ENCODE measurements at places on chromosomes 2 and 18.

DNA sequence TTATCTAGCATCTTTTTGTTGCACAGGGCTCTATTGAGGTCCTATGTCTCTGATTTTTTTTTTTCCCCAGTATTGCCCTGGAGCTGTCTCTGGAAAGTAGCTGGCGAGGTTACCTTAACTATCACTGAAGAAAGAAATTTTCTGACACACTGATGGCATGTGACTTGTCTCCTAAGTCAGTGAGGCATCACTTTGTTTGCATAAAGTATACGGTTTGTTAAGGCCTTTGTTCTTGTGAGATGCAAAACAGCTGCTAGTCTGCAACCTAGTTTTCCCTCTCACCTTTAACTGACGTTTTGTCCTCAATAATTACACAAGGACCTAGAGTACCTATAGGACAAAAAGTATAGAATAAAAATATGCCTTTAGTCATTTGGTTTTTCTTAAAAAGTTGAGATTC, 41.8 kb downstream of the UBXN4 start:
- no peak for ATAC-seq

GRCh38 chr2:239397931-239398471, 2.8 kb downstream of the HDAC4 start:
- ATAC-seq, result no peak

DNA sequence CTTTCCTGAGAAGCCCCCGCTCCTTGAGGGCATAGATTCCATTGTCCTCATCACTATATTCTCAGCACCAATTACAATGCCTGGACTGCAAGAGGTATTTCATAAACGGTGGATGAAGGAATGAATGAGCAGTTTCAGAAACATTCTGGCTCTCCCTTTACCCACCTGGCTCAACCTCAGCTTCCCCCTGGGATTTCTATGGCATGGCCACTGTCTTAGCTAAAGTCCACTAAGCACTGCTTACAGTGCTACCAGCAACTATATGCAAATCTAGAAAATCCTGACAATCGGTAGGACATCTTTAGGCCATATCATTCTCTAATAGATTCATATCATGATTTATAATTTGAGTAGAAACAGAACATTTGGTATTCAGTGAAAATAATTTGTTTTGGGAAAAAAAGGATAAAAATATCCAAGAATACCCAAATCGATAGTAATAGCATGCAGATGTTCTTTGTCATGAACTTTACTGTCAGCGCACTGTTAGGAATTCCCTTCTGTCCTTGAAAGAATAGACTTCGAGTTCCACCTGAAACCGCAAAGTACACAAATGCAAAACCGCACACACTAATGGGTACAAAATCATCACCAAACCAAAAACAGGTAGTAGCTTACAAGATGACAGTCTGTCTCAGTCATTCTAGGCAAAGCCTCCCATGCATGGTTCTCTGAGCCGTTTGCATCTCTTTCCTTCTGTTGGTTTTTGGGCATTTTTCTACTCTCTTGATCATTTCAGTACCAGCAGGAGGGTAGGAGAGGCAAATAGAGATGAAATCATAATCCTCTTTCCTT, 303.6 kb upstream of the ID2 start:
- peak; percentile 82 for ATAC-seq

GRCh38 chr2:68438455-68439303, 28.4 kb downstream of the FBXO48 start:
- ATAC-seq, result no peak

GRCh38 chr2:46780411-46780800, 135.2 kb downstream of the MCFD2 start:
- no peak for ATAC-seq

GRCh38 chr18:51425475-51425874, 228.0 kb upstream of the MEX3C start:
- peak; percentile 71 for ATAC-seq

DNA sequence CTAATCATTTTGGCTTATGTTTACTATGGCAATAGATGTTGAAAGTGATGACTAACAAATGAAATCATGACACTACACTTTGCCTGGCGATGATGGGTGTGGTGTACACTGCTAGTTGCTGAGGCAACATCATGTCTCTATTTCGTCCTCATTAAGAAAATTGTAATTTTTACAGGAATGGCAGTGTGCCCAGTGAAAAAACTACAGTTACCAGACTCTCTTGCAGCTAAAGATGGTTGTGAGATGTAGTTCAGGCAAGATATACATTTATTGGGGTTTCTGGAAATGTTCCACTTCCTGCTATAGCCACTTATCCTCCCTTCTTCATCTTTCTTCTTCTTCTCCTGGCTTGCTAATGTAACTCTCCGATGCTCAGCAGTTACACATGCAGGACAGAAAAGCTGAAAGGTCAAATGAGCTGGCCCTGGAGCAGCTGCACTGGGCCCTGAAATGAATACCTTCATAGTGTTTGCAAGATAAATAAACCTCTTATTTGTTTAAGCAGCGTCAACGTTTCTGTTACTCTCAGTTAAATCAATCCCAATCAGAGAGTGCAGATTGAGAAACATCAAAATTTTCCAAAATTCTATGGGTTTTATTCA, 46.0 kb downstream of the SOCS6 start:
- ATAC-seq, result no peak

DNA sequence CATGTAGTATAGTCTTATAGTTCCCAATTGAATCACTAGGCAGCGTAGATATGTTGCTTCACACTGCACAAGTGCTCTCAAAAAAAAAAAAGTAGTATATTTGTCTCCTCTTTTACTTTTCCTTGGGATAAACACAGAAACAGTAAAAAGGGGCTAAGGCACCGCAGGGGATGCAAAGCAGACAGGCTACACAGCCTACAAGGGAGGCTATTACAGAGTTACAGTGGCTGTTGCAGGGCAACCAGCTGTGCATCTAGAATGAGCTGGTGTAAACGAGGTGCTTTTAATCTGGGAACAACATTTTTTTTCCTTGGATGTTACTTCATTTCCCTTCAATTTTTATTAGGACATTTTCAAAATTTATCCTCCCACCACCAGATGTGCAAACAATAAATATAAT, 1934.7 kb upstream of the CELF4 start:
- no peak for ATAC-seq

- no peak for ATAC-seq
These were observed 270.6 kb downstream of the C1D start for GRCh38 chr2:67792191-67792590.

DNA sequence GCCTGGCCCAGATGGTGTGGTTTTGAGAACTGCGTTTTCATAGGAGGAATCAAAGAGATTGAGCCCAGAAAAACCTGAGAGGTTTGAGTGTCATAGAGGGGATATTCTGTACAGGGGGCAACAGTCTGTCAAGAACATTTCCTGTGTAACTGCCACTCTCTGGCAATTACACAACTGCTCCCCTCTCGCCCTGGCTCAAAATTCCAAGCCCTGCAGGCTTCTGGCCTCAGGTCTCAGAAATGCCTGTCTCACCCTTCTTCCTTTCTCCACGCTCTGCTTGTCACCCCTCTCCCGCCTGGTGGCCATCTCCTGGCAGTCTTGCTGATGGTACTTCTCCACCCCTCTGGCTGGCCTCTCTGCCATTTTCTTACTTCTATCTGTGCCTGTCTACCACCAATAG, 4.0 kb downstream of the VAMP5 start:
- ATAC-seq, result no peak

DNA sequence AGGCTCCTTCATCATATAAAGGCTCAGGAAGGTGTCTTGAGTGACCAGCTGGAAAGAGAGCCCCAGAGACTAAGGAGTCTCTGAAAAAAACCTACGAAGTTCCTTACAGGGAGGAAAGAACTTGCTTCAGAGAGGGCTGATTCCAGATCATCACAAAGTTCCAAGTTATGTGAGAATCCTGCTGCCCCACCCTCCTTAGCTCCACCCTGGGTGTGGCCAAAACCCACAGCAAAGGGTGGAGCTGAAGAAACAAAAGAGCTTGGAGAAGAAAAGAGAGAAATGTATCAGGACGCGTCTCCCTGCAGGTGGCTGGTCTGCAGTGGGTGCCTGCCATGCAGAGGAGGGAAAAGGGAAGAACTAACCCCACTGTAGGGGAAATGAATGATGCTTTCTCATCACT, 32.8 kb upstream of the ZNF396 start:
- ATAC-seq, result no peak

DNA sequence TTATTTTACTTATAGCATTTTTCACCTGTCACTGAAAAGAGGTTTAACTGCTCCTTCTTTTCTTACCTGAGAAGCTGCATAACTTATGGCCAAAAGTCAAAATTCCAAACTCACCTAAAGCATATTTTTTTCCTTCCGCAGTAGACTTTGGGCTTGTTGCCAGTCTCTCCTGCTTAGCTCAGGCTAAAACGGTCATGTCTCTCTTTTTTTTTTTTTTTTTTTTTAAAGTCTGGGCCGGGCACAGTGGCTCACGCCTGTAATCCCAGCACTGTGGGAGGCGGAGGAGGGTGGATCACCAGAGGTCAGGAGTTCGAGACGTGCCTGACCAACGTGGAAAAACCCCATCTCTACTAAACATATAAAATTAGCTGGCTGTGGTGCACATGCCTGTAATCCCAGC, 113.5 kb downstream of the RTN4 start:
- ATAC-seq, result no peak

GRCh38 chr2:241906826-241907570, 37.5 kb downstream of the RTP5 start:
- ATAC-seq, result no peak

DNA sequence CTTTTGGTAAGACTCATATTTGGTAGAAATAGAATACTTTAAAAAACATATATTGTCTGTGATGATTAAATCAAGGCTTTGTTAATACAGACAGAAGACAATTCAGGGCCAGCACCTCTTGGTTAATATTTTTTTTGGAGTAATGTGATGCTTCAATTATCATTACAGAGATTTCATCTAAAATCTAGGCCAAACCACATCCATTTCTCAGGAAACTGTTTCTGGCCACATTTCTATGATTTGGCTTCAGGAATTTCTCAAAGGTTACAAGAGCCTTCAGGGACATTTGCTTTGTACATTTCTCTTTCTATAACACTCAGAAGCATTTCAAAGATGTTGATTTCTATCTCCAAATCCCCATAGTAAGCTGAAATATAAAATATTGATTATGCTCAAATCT, 614.9 kb downstream of the LRP1B start:
- no peak for ATAC-seq

DNA sequence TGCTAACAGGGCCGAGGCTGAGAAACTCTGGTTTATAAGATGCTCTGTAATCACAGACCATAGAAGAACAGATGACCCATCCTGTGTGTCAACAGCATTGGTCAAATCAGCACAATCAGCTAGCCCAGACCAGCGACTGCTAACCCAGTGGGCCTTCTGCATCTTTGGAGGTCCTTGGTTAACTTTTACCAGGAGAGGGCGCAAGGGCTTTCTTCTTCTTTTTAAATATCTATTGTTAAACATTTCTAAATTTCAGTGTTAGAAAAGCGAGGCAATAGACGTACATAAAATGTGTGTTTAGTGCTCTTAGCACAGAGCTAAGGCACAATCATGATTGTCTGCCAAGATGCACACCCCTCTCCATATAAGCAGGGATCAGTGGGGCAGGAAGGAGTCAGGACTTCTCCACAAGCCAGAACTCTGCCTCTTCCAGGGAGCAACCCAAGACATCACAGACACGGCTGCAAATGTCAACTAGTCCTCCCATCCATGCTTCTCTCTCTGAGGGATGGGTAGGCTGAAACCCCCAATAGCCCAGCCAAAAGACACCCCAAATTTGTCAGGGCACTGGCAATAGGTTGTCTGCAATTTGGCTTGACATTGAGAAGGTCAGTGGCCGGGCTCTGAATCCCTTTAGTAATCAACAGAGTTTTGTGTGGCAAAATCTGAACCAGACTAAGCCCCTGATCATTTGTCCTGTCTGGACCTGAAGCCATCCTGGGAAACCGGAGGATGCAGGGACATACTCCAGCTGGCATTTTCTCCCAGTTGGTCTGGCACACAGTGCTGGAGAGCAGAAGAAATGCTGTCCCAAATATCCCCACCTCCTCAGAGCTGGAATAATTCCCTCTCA, 188.2 kb downstream of the BCL2 start:
- ATAC-seq, result peak; percentile 31

DNA sequence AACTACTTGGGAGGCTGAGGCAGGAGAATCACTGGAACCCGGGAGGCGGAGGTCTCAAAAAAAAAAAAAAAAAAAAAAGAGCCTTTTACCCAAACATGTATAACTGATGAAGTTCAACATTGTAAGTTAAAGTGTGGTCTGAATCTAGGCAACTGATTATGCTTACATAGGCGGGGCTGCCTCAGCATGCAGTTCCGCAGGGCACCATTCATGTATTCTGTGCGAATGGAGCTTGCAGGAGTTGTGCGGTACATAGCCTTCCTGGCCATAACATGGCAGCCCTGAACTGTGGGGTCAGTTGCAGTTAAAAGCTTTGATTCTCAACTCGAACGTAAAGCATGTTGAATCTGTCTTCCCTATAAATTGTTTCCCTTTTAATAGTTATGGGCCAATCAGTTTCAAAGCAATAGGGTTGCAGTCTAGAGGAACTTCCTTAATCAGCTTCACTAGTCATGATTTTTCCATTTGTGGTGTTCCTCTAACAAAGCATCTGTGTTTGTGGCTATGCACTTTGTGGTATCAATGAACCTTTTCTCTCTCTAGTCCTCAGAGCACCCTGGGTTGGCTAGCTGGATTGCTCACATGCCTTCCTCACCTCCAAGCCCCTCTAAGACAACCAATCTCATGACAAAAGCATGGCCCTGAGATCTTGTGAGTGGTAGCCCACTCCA, 30.6 kb upstream of the CEP68 start:
- no peak for ATAC-seq

- no peak for ATAC-seq
These were observed 49.1 kb upstream of the SLC14A2 start for GRCh38 chr18:45566025-45566740.

- peak; percentile 86 for ATAC-seq
These were observed 86.5 kb downstream of the UXS1 start for GRCh38 chr2:106107509-106108131.

- ATAC-seq, result no peak
These were observed 172.2 kb upstream of the SCN7A start for GRCh38 chr2:166665991-166666940.

GRCh38 chr2:119068154-119068725, 90.3 kb downstream of the C1QL2 start:
- no peak for ATAC-seq

DNA sequence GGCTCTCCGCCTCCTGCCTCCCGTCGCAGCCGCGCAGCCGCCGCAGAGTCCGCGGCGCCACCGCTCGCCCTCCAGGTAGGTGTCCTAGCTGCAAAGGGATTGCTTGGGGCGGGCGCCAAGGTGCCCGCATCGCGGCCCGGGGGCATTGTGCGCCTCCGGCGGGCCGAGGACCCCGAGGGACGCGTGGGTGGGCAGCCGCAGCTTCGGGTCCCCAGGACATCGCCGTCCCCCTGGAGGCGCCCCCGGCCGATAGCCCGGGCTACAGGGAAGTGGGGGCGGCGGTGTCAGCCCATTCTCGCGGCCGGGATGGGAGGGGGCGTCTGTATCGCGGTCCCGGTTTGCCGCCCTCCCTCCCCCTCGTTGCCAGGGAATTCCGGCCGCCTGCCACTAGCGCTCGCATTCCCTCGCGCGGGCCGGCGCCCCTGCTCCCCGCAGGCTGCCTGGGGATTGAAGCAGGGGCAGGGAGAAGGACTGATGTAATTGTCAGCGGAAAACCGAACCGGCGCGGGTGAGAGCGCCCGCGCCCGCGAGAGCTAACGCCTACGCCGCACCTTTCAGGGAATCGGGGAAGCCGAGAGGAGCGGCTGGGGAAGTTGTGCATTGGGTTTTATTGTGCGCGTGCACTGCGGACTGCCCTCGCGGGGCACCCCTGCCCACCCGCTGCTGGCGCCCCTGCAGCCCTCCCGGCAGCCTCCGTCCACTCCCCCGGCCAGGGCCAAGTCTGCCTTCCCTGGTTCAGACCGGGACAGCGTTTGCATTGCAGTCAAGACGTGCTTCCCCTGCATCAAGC, 483 bp downstream of the OSBPL6 start:
- peak; percentile 15 for ATAC-seq

Data from activated T-helper 17 cell treated with anti-CD3 and anti-CD28 coated beads, Interleukin-2, amount 50 U/mL, for 72 hours (primary cell).